SHP77 (cell line): ENCODE measurements at places on chromosomes 5 and 9.

DNA sequence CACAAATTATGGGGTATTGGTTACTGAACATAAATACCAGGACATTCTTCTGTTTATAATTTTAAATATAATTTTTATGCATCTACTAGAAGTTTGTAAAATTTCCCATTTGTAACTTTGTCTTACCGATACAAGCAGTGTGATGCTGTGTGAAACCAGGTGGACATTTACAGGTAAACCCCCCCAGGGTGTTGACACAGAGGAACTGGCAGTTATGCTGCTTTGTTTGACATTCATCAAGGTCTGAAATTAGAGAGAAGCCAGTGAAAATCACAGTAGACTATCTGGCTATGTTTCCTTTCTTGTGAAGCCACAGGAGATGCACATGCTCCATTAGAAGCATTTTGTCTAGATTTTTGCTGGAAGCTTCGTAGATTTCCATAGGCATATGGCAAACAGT is 190.9 kb downstream of the SLC12A2 start:
- DNase-seq, result no peak

DNA sequence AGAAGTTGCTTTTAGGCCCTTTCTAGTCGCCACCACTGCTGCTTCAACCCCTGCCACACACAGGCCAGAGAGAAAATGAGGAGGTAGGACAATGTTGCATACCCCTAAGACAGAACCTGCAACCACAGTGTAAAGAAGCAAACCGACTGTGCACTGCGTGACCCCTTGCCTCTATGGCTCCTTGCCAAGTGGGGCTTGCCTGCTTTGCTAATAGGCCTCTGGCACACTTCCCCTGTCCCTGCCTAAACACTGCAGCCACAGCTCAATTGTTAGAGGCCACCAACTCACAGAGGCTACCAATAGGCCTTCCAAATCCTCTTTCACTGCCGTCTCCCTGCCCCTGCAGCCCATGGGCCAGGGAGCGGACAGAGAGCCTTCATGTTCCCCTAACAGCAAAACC is 280.1 kb downstream of the CDH10 start:
- peak; percentile 59 for DNase-seq

- DNase-seq, result no peak
Observed at GRCh38 chr9:71127301-71127700, 5.9 kb upstream of the TRPM3 start.

- DNase-seq, result no peak
Observed at GRCh38 chr5:27172693-27173092, 134.3 kb upstream of the CDH9 start.

DNA sequence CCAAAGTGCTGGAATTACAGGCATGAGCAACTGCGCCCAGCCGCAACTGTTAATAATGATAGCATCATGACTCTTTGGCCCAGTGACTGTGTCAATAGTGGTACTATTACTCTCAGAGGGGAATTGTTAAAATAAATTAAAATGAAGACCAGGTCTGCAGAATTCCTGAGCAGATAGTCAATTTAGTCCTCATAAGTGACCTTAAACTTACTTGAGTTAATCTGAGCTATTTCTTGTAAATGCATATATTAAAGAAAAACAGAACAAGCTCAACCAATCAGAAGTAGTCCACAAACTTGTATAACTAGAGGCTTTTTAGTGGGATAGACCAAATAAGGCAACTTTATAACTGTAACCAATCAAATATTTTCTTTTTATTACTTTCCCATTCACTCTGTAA is 1.7 kb upstream of the RECK start:
- DNase-seq, result no peak

- peak; percentile 72 for DNase-seq
Observed at GRCh38 chr5:35436400-35437057, 181.1 kb upstream of the SPEF2 start.

DNA sequence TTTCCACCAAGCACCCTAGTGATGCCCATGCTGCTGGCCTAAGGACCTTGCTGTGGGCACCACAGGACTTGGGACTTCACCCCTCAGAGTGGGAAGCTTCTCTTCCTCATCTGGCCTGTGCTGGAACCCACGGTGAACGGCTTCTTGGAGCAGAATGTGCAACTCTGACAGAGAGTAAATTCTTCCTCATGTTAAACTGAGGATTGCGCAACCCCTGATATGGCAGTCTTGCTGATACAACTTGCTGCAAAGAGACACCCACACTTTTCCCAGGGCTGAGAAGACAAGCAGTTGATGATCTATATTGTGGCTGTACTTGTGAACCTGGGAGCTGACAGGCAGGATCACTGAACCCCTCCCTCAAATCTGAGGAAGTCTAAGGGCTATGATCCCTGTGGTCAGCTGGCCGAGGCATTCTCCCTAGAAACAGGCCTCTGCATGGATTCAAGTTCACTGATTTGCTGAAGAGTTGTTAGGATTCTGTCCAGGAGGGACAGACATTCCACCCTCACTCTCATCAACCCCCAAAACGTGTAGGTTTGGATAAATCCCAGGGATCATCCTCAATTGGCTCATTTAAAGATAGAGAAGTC is 307.2 kb downstream of the MTRR start:
- no peak for DNase-seq

DNA sequence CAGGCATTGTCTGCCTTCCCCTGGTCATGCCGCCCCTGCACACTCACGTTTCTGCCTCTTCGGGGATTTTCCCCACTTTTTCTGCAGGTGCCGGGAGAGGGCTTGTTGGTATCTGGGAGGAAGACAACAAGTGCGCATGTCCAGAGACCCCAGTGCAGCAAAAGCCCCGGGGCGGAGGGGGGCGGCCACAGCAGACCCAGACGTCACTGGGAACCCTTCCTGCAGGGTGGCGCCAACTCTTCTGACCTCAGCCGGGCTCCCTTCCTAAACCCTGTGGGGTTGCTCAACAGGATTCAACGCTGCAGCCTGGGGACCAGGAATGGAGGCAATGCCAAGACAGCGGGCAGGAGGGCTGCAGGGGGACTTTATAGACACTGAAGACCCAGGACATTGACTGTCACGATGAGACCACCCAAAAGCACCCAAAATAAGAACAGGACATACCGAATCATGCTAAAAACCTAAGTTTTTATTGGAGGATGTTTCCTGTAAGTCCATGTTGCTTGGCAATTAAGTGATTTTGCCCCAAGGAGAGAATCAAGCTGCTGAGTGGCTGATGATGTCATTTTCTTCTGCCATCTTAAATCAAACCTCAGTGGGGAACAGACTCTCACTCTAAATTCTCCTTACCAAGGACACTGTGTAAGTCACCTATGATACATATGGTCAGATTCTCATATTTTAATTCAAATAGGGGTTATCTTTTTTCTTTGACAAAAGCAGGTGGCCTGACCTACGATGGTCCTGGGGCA is 62.9 kb upstream of the SIMC1 start:
- DNase-seq, result no peak

- DNase-seq, result no peak
Observed at GRCh38 chr9:111909444-111909843, 12.8 kb downstream of the UGCG start.

GRCh38 chr5:151191661-151192060 is 32.2 kb downstream of the CCDC69 start:
- DNase-seq, result no peak

DNA sequence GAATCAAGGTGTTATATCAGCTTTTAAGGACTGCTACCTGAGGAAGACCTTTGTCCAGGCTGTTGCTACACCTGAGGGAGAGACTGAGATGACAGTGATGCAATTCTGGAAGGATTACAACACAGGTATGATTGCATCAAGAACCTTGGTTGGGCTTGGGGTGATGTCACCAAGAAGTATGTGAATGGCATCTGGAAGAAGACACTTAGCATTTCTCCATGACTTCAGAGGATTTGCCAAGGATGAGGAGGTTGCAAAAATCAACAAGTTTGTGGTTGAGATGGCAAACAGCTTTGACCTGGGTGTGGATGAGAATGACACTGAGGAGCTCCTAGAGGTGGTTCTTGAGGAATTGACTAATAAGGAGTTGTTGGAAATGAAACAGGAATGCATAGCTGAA is 67.9 kb upstream of the PANK3 start:
- DNase-seq, result no peak

DNA sequence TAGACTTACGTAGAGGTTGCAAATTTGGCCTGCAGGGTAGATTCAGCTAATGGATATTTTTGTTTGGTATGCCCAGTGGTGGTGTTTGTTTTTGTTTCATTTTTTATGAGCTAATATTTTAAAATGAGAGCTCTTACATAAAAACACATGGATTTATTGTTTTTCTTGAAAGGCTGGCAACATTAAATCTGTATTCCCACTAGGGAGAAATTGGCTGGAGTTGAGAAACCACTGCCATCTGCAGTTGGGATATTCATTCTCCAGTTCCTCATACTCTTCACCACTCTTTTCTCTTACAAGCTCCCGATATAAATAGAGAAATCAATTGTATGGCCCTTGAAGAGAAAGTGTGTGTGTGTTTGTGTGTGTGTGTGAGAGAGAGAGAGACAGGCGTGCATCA is 143.3 kb downstream of the ALDH1A1 start:
- no peak for DNase-seq

GRCh38 chr5:121872856-121873255 is 21.2 kb downstream of the FTMT start:
- DNase-seq, result no peak

DNA sequence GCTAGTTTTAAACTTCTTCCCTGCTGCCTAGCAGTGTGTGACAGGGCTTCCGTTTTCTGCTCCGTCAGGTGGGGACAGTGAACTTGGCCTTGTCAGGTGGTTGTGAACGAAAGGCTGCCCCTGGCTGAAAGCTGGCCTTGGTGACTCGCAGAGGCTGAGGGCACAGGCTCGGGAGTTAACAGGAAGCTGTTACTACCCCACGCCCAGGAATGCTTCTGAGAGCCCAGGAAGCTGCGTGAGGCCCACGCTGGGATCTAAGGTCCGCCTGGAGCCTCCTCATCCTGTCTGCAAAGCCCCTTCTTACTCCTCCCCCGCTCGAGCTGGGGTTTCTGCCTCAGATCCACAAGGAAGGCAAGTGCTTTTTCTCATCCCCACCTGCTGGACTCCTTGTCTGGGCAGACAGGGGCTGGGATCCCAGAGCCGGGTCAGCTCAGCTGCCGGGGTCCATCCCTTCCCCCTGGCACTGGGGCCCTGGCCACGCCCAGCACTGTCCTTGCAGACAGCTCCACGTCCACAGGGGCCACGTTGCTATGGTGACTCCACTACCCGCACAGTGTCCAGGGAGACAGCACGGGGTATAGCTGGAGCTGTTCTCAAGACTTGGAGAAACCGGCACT is 124.7 kb upstream of the TBC1D2 start:
- DNase-seq, result no peak

GRCh38 chr9:71168418-71168817 is 47.0 kb upstream of the TRPM3 start:
- DNase-seq, result no peak

DNA sequence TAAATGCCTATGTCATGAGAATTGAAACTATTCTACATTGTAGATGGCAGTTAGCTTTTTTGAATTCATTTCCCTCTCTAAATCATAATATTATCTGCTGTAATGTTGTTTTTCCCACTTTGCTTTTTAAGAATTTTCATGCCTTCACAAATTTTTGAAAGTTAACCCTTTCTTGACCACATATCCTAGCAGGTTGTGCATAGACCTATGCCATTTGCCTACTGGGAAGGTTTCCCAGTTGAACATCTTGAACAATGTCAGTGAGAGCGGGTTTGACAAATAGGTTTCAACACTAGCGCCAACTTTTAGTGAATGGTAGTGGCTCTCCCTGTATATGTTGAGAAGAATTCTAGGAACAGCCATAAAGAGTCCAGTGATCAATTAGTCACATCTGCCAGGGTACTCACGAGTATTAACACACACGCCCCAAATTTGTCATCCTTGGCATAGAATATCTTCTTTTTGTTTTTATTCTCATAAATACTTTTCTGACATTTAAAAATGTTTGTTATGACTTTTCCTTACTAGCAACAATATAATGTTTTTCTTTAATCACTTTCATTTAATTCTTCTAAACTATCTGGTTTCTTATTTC is 307.6 kb downstream of the PJA2 start:
- DNase-seq, result no peak

DNA sequence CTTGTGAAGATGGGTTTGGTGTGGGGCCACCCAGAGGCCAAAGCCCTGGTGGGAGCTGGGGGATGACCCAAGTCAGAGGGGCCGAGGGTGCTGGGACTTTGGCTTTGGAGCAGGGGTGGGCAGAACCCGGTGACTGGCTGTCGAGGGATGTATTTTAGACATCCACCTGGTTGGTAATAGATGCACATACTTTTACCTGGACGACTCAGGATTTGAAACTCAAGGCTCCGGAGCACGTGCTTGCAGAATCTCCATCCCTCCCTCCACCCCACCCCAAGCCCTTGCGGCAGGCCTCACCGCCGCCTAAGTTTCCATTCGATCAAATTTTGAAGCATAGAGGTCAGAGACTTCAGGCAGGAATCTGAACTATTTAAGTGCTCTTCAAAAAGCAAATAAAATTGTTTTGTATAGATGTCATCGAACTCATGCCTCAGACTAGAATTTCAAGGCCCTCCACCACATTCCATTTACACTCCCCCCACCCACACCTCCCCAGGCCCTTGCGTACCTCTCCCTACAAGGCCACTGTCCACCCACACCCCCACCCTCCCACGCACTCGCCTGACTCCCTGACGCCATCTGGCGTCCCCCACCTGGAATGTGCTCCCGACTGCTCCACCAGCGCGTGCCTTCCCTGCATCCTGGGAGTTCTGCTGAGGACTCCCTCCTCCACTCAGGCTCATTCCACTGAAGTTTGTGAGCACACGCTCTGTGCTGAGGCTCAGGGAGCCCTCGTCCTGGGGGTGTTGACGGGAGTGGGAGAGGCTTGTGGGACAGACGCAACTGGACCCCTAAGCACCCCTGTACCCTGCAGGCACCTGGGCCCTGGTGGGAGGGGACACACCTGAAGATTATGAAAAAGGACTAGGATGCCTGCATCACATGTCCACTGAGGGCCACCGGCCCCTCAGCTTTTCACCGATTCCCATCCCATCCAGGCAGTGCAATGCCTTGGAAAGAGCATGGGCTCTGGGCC is 56.4 kb upstream of the RPL26L1 start:
- peak; percentile 18 for DNase-seq

GRCh38 chr9:136606687-136607333 is 55.9 kb upstream of the EGFL7 start:
- DNase-seq, result no peak

DNA sequence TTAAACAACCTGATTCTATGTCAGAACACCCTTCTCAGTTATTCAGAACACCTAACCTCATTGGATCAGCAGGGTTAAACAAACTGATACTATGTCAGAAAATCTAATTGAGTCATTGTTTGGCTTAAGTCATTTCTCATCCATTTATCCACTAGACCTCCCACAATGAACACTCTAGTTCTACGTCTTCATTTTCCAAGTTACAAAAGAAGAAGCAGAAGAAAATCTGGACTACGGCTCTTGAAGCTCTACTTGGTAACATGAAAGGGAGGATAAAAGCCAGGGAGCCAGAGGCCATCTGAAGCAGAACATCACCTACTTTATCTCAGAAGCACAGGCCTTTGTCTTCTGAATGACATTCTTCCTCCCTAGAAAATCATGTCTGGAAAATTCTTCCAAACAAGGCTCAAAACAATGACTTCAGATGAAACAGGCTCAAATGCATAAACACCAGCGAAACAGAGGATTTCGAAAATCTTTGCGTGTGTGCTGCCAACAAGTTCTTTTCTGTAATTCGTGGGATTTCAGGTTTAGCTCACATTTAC is 35.4 kb upstream of the TGFBI start:
- no peak for DNase-seq

- DNase-seq, result peak; percentile 46
Observed at GRCh38 chr5:14580398-14581034, 1.1 kb upstream of the OTULINL start.

- no peak for DNase-seq
Observed at GRCh38 chr5:78666041-78666444, 17.5 kb upstream of the LHFPL2 start.

- DNase-seq, result no peak
Observed at GRCh38 chr9:107883496-107884124, 394.0 kb upstream of the KLF4 start.
